Left ventricle myocardium inferior (tissue), 1 donor: ENCODE measurements at places on chromosomes 12 and 14. TPM values are rescaled to one million over a fixed set of nuclear protein-coding genes. Genes with fewer than 3 reads are reported as not detected.
A peak's percentile ranks its signal among the peaks of the same experiment; 100 is the strongest.

DNA sequence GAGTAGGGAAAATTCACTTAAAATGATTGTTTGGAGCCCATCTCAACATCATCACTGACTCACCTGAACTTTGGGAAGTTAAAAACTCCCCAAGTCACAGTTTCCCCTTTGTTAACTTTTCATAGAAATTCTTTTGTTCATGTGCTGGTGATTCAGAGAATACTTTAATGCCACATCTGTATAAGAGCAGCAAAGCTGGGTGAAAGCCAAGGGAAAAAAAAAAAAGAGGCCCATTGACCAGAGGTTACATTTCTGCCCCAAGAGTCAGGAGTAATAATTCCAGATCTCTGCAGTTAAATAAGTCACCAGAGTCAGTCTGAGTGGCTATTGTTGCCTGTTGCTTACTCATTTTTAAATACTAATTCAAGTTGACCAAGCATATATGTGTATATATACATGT lies 136.4 kb upstream of the LGR5 start:
- H3K4me1 ChIP-seq = no peaks in the 10 kb centered on the region
- DNase-seq = no peak
- no peak overlapping the region for H3K27ac ChIP-seq
- H3K27me3 ChIP-seq = no peaks in the 10 kb centered on the region
- no peaks in the 10 kb centered on the region for H3K36me3 ChIP-seq
- no peak overlapping the region for H3K4me3 ChIP-seq

DNA sequence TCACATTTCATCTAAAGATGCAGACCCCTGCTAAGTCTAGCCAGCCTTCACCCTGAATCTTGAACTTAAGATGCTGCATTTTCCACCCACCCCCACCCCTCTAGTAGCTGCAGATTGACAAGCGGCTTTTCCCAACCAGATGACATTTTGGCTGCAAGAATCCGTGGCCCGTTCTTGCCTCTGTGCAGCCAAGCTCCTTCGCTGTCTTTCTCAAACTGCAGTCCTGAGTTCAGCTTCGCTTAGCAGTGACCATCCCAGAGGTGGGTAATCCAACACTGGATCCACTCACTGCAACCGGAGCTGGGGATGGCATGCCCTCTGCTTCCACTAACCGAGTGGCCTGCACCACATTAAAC lies 765 bp upstream of the NFYB start:
- no peaks in the 10 kb centered on the region for H3K27me3 ChIP-seq
- peaks cover 8% of the 10 kb centered on the region for H3K36me3 ChIP-seq
- peak; percentile 20 for DNase-seq
- H3K27ac ChIP-seq = peak overlapping the region; percentile 93
- H3K4me3 ChIP-seq = peak overlapping the region; percentile 65

CCDC198 gene
- not detected for total RNA-seq

GRCh38 chr12:6953442-6954315 lies 2.5 kb downstream of the PTPN6 start:
- H3K27me3 ChIP-seq = no peaks in the 10 kb centered on the region
- peaks cover 24% of the 10 kb centered on the region for H3K4me1 ChIP-seq
- H3K27ac ChIP-seq = peak overlapping the region; percentile 66
- peak overlapping the region; percentile 51 for H3K4me3 ChIP-seq
- H3K36me3 ChIP-seq = no peaks in the 10 kb centered on the region

DNA sequence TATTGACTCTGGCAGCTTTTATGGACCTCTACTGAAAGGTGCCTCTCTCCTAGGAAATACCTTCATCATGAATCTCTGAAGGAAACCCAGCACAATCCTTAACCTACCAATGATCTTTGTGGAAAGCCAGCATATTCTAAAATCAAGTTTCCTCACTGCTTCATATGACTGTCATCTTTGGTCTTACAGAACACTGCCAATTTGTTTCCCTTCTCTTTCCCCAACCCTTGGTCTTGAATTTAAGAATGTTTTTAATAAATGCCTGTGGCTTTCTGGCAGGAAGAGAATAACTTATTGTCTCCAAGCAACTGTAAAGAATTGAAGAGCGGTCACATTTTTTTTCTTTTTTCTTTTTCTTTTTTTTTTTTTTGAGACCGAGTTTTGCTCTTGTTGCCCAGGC lies 427.6 kb downstream of the IPO8 start:
- no peak overlapping the region for H3K27ac ChIP-seq
- H3K27me3 ChIP-seq = no peaks in the 10 kb centered on the region
- H3K4me3 ChIP-seq = no peak overlapping the region
- H3K36me3 ChIP-seq = no peaks in the 10 kb centered on the region
- DNase-seq = no peak

DNA sequence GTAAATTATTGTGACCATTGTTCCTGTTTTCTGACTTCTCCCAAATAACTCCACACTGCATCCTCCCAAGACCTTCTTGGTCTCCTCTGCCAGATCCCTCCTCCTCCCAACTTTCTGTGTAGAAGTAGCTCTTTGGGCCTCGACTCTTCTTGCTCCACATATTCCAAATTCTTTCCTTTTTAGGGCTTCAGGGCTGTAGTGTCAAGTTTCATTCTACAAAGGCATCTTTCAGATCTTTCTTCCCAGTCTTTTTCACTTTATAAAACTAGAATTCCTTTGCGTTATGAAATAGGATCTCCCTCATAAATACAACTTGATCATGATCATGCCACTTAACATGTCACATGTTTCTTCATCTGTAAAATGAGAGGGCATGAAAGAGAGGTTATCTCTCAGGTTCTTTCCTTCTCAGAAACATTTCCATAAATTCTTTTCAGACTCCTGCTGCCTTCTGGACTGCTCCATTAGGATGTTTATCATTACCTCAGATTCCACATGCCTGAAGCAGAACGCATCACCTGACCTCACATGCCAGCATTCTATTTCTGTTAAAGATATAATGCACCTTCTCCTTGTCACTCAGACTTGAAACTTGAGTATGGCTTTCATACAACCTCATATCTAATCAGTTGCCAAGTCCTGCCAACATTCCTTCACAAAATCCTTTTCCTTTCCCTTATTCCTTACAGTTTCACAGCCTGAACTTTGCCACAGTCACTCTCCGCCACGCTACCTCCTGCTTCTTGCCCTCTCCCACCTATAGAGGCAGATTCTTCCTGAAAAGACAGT lies 8.5 kb downstream of the SLC38A1 start:
- no peak for DNase-seq
- H3K27ac ChIP-seq = peak overlapping the region; percentile 86
- H3K36me3 ChIP-seq = no peaks in the 10 kb centered on the region
- H3K27me3 ChIP-seq = no peaks in the 10 kb centered on the region
- H3K4me1 ChIP-seq = peaks cover 84% of the 10 kb centered on the region
- H3K4me3 ChIP-seq = peak overlapping the region; percentile 31

GRCh38 chr12:119071638-119072231 lies 90.4 kb downstream of the SRRM4 start:
- no peak for DNase-seq
- no peak overlapping the region for H3K4me3 ChIP-seq
- H3K36me3 ChIP-seq = no peaks in the 10 kb centered on the region
- H3K27me3 ChIP-seq = peaks cover 21% of the 10 kb centered on the region
- peaks cover 9% of the 10 kb centered on the region for H3K4me1 ChIP-seq

PZP gene
- total RNA-seq = 0.36 TPM

DNA sequence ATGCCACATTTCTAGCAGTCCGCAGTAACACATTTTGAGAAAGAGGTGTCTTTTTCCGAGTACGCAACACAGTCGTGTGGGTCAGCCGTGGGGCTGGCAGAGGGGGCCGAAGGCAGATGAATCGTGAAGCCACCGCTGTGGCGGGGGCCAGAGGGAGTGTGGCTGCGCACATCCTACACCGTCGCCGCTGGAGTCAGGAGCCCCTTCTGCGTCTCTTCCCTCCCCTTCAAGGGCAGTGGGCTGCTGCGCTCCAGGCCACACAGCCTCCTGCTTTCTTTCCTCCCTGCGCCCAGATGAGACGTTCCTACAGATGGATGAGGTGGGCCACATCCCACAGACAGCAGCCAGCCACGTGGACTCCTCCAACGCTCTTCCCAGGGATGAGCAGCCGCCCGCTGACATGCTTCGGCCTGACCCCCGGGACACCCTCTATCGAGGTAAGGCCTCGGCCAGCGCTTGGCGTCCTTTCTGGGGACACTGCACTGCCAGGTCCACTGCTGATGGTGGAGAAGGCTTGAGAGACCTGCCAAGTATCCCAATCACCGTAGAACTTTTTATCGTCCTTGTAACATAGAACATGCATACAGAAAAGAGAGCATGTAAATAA lies 89.8 kb downstream of the B4GALNT3 start:
- H3K27ac ChIP-seq = peak overlapping the region; percentile 89
- peaks cover 78% of the 10 kb centered on the region for H3K4me1 ChIP-seq
- H3K27me3 ChIP-seq = peaks cover 14% of the 10 kb centered on the region
- peak overlapping the region; percentile 35 for H3K4me3 ChIP-seq
- no peak for DNase-seq
- H3K36me3 ChIP-seq = no peaks in the 10 kb centered on the region

GRCh38 chr12:85457016-85457415 lies 177.0 kb downstream of the ALX1 start:
- no peak overlapping the region for H3K27ac ChIP-seq
- H3K4me3 ChIP-seq = no peak overlapping the region
- DNase-seq = no peak
- H3K27me3 ChIP-seq = peaks cover 13% of the 10 kb centered on the region
- no peaks in the 10 kb centered on the region for H3K36me3 ChIP-seq
- no peaks in the 10 kb centered on the region for H3K4me1 ChIP-seq

- H3K4me1 ChIP-seq = peaks cover 73% of the 10 kb centered on the region
- no peaks in the 10 kb centered on the region for H3K27me3 ChIP-seq
- H3K36me3 ChIP-seq = peaks cover 21% of the 10 kb centered on the region
- H3K4me3 ChIP-seq = no peak overlapping the region
- H3K27ac ChIP-seq = no peak overlapping the region
- no peak for DNase-seq
These were observed 24.2 kb downstream of the CCDC92 start for GRCh38 chr12:123948401-123948795.

- H3K36me3 ChIP-seq = no peaks in the 10 kb centered on the region
- DNase-seq = no peak
These were observed 459.7 kb downstream of the BTG1 start for GRCh38 chr12:91685917-91686316.

SYNDIG1L gene
- 0.11 TPM for total RNA-seq

TAS2R7 gene
- not detected for total RNA-seq

DNA sequence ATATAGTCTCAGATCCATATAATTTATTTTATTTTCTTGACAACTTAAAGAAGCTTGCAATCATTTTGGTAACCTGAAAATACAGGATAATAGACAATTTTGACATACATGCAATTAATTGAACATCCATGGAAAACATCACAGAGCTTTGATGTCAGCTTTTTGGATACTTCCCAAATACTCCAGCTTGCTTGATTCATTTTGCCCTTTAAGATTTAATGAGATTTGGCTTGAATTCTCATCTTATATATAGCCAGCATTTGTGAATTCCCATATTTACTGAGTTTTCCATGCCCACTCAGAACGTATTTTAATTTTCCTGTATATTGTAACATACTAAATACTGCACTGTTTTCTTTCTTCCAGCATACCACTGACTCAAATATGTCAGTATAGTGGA lies 803.0 kb upstream of the MGAT4C start:
- no peaks in the 10 kb centered on the region for H3K27me3 ChIP-seq
- H3K4me1 ChIP-seq = no peaks in the 10 kb centered on the region
- no peaks in the 10 kb centered on the region for H3K36me3 ChIP-seq
- no peak overlapping the region for H3K4me3 ChIP-seq
- H3K27ac ChIP-seq = no peak overlapping the region

GRCh38 chr12:124505001-124505818 lies 62.2 kb downstream of the NCOR2 start:
- H3K27me3 ChIP-seq = no peaks in the 10 kb centered on the region
- peak overlapping the region; percentile 100 for H3K27ac ChIP-seq
- no peaks in the 10 kb centered on the region for H3K36me3 ChIP-seq
- no peak for DNase-seq

FBXO34 gene
- 22.4 TPM for total RNA-seq

DNA sequence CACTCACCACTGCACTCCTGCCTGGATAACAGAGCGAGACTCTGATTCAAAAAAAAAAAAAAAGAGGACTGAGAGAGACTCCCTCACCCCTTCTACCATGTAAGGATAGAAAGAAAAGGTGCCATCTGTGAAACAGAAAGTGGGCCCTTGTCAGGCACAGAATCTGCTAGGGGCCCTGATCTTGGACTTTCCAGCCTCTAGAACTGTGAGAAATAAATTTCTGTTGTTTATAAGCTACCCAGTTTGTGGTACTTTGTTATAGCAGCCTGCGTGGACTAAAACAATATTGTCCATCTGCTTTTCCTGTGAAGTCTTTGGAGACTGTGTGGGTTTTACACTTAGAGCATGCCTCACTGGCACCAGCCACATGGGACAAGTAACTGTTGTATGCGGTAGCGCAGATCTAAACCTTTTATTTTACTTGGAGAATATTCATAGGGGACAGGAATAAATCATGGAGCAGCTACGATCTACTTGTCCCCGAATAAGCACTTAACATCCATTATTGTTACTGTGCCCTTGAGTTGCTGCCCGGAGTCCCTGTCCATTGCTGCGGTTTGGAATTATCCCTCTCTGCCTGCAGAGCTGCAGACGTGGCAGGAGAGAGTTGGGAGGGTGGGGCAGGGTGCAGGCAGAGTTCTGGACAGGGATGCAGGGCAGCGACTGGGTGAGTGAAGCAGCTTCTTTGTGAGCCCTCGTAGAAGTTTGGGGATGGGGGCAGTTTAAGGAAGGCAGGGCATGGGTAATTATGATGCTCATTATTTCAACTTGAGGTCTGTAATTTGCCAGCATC lies 52.4 kb upstream of the STON2 start:
- no peaks in the 10 kb centered on the region for H3K36me3 ChIP-seq
- H3K27me3 ChIP-seq = peaks cover 31% of the 10 kb centered on the region
- peaks cover 20% of the 10 kb centered on the region for H3K4me1 ChIP-seq
- no peak for DNase-seq
- no peak overlapping the region for H3K27ac ChIP-seq

DNA sequence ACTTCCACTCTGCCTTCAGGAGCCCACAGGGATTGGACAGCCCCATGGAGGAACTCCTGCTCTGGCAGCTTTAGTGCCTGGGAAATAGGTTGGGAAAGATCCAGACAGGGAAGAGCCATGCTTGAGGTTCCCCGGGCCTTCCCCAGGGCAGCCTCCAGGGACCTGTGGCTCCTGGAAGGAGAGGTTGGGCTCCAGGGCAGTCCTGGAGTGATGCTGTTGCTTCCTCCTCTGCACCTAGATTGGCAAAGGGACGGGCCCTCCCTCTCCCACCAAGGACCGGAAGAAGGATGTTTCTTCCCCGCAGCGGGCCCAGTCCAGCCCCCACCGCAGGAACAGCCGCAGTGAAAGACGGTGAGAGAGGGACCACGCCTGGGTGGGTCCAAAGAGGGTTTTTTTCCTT lies 16.5 kb downstream of the VASH1 start:
- no peaks in the 10 kb centered on the region for H3K27me3 ChIP-seq
- H3K4me1 ChIP-seq = peaks cover 76% of the 10 kb centered on the region
- peak overlapping the region; percentile 55 for H3K27ac ChIP-seq

DNA sequence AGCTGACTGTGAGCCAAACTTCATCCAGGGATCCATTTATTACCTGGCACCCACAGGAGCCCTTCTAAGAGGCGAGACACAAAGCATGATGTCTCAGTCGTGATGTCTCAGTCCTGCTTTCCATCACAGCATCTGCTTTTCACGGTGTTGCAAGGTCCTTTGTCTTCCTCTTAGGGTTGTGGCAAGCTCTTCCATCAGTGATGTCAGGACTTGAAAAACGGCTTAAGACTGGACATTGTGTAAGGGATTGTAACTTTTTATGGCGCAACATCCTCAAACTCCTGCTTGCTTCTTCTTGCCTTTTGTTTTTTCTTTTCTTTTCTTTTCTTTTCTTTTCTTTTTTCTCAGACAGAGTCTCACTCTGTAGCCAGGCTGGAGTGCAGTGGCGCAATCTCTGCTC lies 586.5 kb upstream of the TMEM132C start:
- H3K4me3 ChIP-seq = no peak overlapping the region
- no peaks in the 10 kb centered on the region for H3K36me3 ChIP-seq
- H3K4me1 ChIP-seq = peaks cover 8% of the 10 kb centered on the region
- peaks cover 11% of the 10 kb centered on the region for H3K27me3 ChIP-seq
- no peak overlapping the region for H3K27ac ChIP-seq
- no peak for DNase-seq
